ENCODE measurements at places on chromosomes 11 and 22.

DNA sequence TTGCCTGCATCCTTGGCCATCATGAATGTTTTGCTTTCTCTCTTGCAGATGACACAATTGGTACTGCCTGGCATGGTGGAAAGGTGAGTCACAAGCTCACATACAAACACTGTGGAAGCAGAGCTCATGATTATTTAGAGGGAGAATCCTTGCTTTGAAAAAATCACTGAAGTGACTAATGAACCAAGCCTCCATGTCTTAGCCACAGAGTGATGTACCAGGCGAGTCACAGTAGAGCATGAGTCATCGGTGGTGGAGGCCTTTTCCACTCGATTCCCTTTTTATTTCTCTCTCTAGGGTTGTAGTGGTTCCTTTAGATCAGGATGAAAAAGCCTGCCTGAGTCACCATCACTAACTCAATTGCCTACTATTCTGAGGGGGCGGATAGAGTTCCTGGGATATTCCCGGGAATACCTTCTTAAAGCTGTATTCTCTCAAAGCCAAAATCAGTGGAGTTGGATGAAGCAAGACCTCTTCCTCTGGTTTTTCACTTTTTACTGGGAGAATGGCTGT, 49.6 kb upstream of the ALKBH3 start:
- DNase-seq = peak; percentile 89

GRCh38 chr22:48021991-48022401, 1259.5 kb downstream of the TBC1D22A start:
- no peak for DNase-seq

DNA sequence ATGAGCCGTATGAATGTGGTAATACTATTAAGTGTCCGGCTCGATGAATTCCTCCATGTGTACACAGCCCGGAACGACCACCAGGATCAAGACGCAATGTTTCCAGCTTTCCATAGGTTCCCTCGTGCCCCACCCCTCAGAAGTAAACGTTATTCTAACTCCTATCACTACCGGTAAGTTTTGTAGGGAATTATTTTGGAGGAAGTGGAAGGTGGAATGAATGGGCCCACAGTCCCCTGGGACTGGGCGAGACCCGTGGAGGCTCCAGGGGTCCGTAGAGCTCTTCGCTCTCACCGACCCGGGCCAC, 720 bp upstream of the FAR1 start:
- DNase-seq = no peak

DNA sequence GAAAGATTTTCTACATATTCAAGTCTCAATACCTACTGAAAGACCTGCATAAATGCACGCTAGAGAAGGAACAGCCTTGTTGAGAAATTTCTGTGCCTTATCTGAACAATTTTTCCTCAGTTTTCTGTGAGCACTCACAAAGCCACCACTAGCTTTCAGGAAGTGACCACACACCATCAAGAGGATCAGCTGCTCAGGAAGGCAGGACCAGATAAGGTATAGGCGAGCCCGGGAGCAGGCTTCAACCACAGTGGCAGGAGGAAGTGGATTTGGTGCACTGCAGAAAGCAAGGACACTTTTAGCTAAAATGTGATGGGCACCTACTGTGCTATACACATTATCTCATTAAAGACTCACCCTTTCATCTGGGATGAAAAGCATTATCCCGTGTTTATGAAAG, 220.8 kb downstream of the RAB38 start:
- no peak for DNase-seq

DNA sequence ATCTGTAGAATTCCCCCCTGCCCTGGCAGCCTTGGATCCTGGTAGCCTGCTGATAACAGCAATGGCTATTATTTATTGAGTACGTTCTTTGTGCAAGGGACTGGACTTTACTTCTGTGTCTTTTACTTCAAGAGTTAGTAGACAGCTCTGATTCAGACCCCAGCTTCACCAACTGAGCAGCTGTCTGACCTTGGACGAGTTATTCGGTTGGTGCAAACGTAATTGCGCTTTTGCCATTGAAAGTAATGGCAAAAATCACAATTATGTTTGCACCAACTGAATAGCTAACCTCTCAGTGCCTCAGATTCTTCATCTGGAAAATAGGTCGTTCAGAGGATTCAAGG, 108.9 kb downstream of the TIMP3 start:
- DNase-seq = no peak

GRCh38 chr22:26979294-26979693, 321.9 kb downstream of the MIAT start:
- no peak for DNase-seq

DNA sequence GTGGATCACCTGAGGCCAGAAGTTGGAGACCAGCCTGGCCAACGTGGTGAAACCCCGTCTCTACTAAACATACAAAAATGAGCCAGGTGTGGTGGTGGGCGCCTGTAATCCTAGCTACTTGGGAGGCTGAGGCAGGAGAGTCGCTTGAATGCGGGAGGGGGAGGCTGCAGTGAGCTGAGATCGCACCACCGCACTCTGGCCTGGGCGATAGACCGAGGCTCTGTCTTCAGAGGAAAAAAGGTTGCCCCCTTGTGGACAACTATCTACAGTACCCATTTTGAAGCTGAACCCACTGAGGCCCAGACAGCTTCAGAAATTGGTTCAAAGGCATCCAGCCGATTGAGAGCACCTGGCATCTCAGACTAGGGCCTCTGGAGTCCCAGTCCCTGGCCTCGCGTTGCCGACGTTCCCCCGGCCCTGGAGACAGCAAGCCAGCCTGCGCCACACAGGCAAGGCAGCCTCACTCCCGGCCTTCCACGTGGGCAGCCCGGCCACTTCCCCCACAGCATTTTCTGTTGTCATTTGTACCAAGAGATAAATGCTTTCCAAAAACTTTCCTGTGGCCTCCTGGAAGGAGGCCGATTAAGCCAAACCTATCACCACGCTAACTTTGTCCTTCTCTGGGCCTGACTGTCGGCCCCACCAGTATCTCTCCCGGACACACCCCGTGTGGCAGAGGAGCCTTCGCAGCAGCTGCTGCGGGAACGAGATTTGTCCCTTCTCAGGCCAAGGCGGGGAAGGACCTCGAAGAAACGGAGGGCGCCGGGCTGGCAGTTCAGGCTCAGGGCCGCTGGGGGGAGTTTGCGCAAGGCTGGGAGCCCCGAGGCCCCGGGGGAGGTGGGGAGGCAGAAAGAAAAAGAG, 82.8 kb downstream of the FLI1 start:
- DNase-seq = no peak

DNA sequence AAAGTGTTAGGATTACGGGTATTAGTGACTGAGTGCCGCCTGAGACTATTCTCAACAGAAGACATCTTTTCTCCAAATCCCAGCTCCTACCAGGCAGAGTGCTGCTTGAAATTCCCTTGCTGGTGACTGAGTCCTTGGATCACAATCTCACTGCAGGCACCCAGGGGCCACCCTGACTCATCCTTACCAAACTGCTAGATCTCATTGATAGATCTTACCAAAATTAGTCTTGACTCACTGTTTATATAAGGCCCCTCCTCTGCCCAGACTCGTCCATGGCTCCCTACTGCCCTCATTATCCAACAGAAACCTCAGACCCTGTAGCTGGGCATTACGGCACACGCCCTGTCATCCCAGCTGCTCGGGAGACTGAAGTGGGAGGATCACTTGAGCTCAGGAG, 14.7 kb downstream of the TBC1D10A start:
- no peak for DNase-seq

- DNase-seq = no peak
Measured at GRCh38 chr11:120635136-120635810, 123.7 kb downstream of the GRIK4 start.

DNA sequence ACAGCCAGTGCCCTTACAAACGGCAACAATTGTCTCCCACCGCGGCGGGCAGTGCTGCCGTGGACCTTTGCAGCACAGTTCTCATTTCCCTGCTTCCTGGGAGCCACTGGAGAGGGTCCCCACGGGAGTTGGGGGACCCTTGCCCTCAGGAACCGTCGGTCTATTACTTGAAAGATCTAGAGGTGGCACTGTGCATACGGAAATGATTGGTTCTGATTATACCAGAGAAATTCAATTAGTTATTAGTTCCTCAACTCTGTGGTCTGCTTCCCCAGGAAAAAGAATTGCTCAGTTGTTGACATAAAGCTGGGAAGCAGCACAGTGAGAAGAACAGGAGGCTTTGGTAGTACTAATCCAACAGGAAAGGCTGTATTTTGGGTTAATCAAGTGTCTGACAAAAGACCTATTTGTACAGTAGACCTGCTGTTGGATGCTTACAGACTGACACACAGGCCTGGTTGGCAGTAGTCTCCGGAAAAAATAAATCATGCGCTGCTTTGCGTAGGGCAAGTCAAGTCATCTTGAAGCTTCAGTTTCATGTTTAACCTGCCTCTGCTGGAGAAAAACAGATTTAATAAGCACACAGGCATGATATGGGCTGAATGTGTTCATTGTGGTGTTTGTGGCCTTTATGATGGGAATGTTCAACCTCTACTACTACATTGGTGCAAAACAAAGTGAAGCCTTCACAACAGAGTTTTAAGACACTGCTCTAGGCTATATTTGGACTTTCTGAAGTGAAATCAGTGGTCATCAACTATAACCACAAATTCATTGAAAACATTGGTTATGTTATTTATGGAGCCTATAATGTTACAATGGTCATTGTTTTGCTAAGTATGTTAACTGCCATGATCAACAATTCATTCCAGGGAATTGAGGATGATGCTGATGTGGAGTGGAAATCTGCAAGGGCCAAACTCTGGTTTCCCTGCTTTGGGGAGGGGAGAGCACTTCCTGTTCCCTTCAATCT, 54.6 kb upstream of the SC5D start:
- no peak for DNase-seq

DNA sequence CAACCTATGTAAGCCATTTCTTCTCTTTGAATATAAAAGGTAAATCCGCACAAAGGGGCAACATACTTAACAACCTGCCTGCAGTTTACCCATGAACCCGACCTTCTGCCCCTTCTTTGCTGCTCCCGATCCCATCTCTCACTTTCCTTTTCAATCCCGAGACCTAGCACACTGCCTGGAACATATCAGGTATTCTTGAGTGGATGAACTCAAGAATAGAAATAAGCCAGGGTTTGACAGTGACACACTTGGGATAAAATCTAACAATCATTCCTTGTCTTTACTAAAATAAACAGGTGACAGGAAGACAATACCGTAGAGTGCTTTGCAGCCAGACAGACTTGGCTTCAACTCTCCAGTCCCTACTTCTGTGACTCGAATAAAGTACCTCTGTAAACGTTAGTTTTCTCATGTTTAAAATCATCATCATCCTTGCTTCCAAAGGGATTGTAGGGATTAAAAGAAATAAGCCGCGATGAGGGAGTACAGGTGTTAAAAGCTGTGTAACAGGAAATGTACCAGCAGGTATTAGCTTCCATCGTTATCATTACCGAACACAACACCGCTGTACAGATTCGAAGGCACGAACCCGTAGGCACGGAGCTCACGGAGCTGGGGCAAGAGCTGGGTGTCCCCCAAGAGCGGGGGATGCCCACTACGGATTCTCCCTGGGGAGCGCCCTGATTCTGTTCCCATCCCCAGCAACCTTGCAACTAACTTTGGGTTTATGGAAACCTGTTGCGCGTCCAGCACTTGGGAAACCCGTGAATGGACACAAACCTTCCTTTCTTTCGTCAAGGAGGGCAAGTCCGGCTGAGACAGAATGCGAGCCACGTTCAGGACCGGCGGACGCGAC, 720 bp downstream of the UFD1 start:
- no peak for DNase-seq

- DNase-seq = peak; percentile 82
Measured at GRCh38 chr11:61567286-61568061, 13.4 kb downstream of the SYT7 start.

GRCh38 chr11:69890476-69890875, 71.3 kb upstream of the FGF3 start:
- no peak for DNase-seq

DNA sequence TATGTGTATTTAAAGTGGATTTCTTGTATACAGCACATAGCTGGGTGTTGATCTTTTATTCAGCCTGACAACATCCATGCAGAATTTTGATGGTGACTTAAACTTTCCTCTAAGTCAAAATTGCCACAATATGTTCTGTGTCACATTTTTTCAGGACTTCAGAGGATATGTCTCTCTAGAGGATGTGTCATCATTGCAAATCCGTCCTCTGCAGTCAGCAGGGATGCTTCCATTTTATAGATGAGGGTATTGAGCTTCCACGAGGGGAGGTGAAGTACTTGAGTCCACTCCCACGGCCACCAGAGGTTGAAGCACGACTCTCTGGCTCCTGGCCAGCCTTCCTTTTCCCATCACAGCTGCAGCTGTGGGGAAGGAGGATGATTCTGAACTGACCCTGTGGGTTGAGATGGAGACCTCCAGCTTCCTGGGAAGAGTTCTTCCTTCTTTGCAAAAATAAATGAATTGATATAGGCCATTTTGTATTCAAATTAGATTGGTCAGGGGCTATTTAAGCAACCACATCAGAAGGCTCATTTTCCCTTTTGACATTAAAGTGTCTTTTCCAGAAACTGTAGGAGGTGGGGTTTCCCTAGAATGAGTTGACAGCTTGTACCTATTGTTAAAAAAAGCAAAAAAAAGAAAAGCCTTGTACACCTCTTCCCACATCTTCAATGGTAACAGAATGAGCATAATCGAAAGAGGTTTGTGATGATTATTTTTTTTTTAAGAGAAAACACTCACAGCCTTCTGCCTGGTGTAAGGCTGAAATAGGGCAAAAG, 55.2 kb upstream of the MYEOV start:
- no peak for DNase-seq

- no peak for DNase-seq
Measured at GRCh38 chr11:73412308-73412707, 36.1 kb downstream of the RELT start.

GRCh38 chr11:78783301-78783700, 208.6 kb upstream of the NARS2 start:
- DNase-seq = no peak
